ENCODE measurements at places on chromosomes 6 and 20.

GRCh38 chr20:58065508-58066361 is 162.7 kb downstream of the ANKRD60 start:
- DNase-seq: no peak

- DNase-seq: no peak
These were observed 41.1 kb downstream of the EPM2A start for GRCh38 chr6:145694083-145694737.

DNA sequence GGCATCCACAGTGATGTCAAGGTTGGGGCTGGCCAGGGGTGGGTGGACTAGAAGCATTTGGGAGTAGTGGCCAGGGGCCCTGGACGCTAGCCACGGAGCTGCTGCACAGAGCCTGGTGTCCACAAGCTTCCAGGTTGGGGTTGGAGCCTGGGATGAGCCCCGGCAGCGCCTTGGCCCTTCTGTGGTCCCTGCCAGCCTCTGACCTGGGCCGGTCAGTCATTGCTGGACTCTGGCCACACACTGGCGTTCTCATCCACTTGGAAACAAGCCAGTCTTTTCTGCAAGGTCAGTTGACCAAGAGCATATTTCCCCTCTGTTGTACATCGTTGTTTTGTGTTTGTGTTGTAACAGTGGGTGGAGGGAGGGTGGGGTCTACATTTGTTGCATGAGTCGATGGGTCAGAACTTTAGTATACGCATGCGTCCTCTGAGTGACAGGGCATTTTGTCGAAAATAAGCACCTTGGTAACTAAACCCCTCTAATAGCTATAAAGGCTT is 8.4 kb downstream of the PSMA7 start:
- no peak for DNase-seq

DNA sequence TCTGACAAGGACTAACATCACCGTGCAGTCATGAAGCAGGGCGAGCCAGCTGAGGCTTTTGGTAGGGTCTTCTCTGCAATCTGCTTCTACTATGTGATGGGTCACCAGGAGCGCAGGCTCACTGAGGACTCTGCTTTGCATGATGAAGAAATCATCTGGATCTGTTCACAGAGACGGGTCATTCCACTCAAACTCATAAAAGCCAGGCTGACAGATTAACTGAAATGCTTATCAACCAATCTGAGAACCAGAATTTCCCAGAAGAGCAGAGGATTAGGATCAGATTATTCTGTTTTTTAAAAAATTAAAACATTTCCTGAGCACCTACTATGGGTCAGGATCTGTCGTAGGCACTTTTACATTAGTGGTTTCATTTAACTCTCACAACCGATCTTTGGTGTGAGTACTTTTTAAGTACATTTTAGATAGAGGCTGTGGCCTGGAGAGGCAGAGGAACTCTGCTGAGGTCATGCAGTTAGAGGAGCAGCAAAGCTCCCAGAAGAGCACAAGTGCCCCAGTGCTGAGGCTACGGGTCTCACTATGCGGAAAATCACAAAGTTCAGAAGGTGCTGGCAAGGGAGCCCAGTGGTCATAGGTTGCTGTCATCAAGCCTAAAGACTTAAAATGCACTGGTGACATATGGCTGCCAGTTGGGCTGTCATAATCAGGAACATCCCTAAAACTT is 109.1 kb downstream of the BACH2 start:
- DNase-seq: no peak

DNA sequence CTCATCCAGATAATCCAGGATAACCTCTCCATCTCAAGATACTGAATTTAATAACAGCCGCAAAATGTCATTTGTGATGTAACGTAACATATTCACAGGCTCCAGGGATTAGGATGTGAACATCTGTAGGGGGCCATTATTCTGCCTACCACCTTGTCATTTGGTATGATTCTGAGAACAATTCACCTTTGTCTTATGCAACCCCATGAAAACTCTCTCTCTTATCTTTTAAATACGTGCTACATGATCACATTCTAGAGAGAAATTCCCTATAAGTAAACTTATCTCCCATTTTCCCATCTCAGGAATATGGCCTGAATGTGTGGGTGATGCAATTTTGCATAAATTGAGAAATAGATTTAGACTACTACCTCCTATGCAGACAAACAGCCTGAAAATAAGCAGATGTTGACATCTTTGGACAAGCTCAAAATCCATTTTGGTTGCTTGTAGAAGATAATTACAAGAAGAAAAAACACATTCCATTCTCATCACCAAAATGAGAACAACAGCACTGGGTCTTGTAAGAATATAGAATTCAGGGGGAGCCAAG is 255.4 kb upstream of the STXBP5 start:
- DNase-seq: no peak

DNA sequence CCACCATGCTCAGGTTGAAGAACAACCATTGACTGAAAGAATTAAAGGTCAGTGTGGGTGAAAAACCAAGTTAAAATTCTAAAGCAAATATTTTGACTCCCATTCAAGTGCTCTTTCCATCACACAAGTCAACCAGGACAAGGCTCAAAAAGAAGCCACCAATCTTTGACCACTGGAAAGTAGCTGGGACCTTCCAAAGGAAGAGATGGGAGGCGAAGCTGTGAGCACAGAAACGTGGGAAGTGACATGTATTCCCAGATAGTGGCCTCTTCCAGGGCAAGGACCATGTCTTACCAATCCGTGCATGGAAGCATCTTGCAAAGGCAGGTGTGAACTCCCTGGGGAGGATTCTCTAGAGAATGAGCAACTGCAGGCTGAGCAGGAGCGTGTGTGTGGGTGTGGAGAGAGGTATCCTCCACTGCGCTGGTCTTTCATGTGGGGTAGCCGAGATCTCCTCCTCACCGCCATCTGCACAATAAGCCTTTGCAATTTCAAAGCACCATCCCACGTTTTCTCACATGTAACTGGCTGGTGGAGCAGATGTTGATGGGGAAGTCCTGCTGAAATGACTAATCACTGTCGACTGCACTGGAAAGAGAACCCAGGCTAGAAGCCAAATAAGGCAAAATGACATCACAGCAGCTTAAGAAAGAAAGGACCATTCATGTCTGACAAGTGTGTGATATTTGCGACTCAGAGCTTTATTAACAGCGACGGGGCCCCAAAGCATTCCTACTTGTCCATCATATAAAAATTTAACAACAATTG is 189.4 kb upstream of the RREB1 start:
- no peak for DNase-seq

DNA sequence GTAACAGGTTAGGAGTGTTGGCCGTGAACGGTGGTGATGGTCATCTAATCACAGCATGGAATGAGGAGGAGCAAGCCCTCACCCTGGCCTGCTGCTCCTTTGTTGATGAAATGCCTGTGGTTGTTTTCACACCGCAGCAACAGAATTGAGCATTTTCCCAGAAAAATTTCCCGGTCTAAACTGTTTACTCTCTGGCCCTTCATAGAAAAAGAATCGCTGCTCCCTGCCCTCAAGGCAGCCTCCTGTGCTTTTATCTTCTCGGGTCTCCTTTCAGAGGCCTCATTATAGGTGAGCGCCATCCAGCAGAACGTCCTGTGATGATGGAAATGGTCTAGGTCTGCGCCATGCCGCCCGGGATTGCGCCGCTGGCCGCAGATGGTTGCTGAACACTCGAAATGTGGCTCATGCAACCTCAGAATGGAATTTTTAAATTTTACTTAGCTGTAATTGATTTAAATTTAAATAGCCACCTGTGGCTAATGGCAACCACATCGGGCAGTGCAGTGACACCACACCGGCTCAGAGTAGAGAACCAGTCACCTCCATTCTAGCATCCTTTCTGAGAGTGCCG is 30.2 kb downstream of the PHACTR3 start:
- no peak for DNase-seq

DNA sequence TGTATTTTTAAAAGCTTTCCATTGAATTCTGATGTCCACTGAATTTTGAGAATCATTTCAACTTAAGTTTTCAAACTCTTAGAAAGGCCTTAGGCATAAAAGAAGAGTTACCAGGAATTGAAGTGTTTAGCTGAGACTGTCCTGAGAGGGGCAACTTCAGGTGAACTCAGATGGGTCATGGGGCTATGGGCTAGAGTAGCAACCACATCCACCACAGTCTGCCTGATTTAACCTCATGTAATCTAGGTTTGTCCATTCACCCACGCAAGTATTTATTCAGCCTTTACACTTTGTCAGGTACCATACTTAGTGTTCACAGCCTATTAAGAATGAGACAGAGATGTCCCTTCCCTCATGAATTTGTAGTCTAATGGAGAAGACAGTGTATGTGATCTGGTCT is 501.0 kb downstream of the KIF16B start:
- no peak for DNase-seq

- DNase-seq: no peak
These were observed 1.3 kb downstream of the KPNA5 start for GRCh38 chr6:116682334-116682712.

DNA sequence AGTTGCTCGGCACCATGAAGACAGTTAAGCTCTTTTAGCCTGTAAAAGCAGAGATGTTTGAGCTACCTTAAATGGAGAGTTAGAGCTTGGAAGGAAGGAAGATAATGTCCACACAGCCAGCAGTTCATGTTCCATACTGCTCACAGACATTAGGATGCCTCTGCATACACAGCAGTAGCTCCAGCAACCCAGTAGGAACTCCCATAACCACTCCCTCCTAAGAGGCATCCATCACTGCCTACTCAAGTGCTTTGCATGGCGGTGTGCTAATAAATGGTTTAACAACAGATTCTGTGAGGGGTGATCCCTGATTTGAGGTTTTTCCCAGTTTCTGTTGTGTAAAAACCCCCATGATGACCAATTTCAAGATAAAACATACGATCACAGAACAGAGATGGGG is 286.4 kb downstream of the HACE1 start:
- no peak for DNase-seq

GRCh38 chr6:53335224-53335994 is 13.3 kb downstream of the ELOVL5 start:
- no peak for DNase-seq

- no peak for DNase-seq
These were observed 5.2 kb downstream of the NCOA3 start for GRCh38 chr20:47506850-47507249.

- DNase-seq: no peak
These were observed 89.3 kb downstream of the MRPL14 start for GRCh38 chr6:44037847-44038542.

GRCh38 chr6:30730601-30731435 is 10.7 kb downstream of the TUBB start:
- DNase-seq: no peak

DNA sequence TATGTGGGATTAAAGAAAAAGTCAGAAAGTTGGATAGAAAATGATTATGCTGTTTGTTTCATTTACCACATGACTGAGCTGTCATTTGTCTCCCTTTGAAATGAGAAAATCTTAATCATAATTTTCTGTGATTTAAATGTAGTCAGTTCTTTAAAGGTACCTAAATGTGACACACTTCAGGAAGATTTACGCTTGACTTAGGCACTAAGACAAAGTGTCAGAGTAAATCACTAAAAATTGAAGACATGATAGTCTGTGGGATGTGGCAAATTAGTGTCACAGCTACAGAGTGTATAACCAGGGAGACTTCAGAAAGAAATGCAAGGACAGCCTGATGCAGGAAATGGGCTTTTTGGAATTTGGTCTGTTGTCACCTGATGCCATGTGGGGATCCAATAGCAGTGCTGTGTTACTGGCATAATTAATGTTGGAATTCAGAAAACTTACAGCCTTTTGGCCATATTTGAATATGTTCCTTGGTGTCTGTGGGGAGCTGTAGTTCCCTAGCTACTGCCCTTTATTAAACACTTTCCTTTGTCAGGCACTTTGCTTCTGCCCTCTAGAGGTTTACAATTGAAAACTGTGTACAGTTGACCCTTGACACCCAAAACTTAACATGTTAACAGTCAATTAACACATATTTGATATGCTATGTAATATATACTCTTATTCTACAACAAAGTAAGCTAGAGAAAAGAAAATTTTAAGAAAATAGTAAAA is 493.8 kb downstream of the UTRN start:
- DNase-seq: no peak

GRCh38 chr6:167500961-167501360 is 176.1 kb downstream of the TTLL2 start:
- DNase-seq: no peak

GRCh38 chr20:44081476-44081875 is 105.5 kb downstream of the JPH2 start:
- DNase-seq: no peak

- DNase-seq: no peak
These were observed 47.7 kb upstream of the CST5 start for GRCh38 chr20:23926944-23927872.

DNA sequence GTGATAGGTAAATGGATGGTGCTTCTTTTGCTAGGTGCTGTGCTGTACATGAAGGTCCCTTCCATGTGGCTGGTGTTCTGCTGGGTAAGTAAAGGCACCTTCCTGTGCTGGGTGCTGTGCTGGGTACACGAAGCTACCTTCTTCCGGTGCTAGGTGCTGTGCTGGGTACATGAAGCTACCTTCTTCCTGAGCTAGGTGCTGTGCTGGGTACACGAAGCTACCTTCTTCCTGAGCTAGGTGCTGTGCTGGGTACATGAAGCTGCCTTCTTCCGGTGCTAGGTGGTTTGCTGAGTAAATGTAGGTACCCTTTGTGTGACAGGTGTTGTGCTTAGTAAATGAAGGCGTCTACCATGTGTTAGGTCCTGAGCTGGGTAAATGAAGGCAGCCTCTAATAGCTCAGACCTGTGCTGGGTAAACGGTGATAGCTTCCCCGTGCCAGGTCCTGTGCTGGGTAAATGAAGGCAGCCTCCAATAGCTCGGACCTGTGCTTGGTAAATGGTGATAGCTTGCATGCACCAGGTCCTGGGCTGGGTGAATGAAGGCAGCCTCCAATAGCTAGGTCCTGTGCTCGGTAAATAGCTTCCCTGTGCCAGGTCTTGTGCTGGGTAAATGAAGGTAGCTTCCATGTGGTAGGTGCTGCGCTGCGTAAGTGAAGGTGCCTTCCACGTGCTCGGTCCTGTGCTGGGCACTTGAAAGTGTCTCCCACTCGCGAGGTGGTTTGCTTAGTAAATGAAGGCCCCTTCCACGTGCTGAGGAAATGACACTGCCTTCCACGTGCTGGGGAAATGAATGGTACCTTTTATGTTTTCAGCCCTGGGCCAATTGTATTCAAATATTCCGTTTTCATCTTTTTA is 115.5 kb downstream of the ERMARD start:
- no peak for DNase-seq

All from iPS DF 6.9 (cell line).